Fibroblast of skin of scalp (primary cell): ENCODE measurements at places on chromosomes 12 and 14.

GRCh38 chr12:130847112-130847511, 8.1 kb upstream of the STX2 start:
- DNase-seq = peak; percentile 37

DNA sequence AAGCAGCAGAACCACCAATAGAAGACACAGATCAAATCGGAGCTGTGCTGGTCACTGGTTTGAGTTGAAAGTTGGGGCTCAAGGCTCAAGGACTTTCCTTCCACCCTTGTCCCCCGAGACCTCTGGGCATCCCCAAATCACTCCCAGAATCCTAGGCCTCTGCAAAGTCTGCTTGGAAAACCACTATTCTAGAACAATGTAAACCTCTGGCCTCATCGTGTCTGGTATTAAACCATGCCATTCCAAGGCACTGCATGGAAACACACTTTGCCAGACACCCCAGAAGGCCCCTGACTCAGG, 288.0 kb downstream of the DPF3 start:
- DNase-seq = no peak

DNA sequence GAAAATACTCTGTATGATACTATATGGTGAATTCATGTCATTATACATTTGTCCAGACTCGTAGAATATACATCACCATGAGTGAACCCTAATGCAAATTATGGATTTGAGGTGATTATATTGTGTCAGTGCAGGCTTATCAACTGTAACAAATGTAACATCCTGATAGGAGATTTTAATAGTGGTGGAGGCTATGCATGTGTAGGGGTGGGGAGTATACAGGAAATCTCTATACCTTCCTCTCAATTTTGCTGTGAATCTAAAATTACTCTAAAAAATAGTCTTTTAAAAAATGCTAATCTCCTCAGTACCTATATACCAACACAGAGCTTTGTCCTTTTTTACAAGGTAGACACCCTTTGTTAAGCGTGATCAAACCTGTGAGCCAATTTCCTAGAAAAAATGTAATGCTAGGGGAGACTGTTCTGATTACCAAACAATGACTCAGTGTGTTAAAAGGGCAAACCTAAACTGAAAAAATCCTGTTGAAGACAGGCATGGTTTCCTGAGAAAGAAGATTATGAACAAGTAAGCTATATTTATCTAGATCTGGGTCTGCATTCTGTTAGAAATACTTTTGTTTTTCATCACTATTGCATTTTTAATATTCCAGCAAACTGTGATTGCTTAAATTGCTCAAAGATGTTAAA, 170.9 kb downstream of the DUSP6 start:
- DNase-seq = peak; percentile 14

DNA sequence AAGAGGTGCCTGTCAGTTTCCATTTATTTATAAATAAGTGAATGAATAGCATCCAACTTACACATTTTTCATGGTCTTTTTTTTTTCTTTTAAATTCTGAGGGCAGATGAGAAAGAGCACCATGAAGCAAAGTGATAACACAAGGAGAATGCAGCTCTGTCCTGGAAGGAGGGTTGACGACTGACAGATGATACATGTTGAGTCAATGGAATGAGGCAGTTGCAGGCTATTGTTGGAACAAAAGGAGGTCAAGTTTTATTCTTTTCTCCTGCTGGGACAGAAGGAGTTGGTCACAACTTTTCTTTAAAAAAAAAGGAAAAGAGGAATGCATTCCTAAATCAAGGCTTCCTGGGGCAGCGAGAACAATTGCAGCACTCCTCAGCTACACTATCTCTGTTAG, 119.9 kb upstream of the PLEKHG7 start:
- no peak for DNase-seq

GRCh38 chr12:52543985-52544883, 8.7 kb downstream of the KRT71 start:
- DNase-seq = no peak

- peak; percentile 74 for DNase-seq
Observed at GRCh38 chr12:123983822-123984485, 10.9 kb downstream of the ZNF664 start.

DNA sequence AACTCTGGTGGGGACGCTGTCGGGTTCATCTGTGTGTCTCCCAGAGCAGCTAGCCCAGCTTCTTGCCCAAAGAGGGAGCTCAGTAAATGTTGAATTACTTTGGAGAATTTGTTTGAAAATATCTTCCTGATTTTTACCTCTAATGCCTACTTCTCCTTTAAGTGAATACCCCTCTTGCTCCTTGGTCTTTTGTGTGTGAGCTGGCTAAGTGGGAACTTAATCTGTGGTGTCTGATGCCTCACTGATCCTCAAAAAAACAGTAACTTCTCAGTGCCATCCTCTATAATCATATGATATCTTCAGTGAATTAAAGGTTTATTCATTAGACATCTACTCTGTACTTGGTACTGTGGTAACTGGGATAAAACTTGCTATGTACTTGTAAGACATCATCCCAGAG, 7.7 kb upstream of the PSMA6 start:
- DNase-seq = no peak

DNA sequence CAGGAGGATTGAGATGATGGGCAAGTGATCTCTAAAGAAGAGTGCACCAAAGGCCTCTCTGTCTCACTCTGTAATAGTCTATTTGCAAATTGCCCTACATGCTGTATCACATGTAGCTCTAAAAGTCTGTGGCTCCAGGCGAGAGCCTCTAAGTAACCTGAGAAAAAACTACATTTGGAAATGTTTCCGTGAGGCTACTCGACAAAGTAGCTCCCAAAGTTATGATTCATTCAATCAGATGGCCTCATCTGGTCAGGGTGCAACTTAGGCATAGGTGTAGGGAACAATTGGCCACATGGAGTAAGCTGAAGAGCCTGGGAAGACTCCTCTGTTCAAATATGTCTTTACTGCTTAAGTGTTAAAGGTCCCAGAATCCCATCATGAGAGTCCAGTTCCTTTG, 155.4 kb upstream of the PLEKHG7 start:
- DNase-seq = no peak

- no peak for DNase-seq
Observed at GRCh38 chr14:69812711-69813110, 15.7 kb upstream of the SLC10A1 start.

DNA sequence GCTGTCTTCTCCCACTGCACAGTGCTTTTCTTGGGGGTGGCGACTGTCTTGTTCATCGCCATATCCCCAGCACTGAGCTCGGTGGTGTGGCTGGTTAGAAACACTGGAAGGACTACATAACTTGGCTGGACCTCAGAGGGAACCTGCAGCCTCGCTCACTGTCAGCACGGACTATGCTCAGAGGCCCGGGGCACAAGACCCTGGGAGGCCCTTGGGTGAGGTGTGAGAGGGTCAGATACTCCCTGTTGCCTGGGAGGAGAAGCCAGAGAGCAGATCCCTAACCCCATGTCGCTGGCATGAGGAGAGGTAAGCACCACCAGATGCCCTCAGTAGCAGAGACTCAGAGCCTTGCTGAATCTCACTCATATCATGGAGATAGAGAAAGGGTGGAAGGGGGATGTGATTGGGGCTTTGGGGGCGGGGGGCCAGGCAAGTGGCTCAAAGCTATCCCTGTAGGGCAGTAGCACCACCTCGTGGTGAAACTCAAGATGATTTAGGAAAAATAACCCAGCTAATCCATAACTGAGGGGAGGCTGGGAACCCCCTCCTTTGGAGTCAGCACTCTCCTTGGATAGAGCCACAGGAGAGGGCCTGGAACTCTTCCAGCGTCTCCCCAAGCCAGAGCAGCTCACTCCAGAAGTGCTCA, 18.7 kb upstream of the HDAC7 start:
- peak; percentile 57 for DNase-seq

GRCh38 chr14:85295318-85295717, 234.6 kb upstream of the FLRT2 start:
- no peak for DNase-seq

DNA sequence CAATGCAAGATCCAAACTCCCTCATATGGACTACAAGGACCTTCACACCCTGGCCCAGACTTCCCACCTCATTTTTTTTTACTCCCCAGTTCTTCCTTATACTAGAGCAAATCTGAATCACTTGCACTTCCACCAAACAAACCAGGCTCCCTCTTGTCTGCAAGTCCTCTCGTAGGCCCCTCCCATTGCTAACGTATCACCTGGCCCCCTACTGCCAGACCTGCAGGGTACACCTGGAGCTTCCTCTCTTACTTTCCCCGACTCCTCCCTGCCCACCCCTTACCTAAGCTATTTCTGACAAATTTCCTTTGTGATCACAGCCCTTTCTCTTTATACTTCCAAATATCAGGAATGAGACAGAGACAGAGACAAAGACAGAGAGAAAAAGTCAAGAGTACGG, 463.9 kb downstream of the GALC start:
- no peak for DNase-seq
